Osteoblast (primary cell): ENCODE measurements at places on chromosomes 16 and 17. TPM values are rescaled to one million over a fixed set of nuclear protein-coding genes. Genes with fewer than 3 reads are reported as not detected.
A peak's percentile ranks its signal among the peaks of the same experiment; 100 is the strongest.

DNA sequence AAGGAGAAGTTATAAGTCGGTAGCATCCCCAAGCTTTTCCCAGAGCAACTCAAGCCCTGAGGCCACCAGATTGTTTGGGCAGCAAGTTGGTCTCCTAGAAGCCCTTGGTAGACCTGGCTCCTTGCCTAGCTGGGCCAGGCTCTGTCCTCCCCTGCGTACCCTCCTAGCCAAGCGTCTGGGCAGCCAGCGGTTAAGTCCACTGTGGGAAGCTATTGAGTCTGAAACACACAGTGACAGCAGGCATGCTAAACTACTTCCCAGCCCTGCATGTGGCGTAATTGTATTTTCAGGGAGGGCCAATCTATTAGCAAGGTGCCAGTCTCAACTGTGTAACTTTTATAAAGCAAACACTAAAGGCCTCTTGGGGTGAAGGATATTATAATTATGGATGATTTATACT is 419.1 kb upstream of the RBFOX1 start:
- DNase-seq: no peak

- peak; percentile 23 for DNase-seq
Measured at GRCh38 chr17:19709841-19710240, 6.5 kb downstream of the SLC47A2 start.

Gene SP6
- total RNA-seq: under 0.01 TPM in 2 replicates

DNA sequence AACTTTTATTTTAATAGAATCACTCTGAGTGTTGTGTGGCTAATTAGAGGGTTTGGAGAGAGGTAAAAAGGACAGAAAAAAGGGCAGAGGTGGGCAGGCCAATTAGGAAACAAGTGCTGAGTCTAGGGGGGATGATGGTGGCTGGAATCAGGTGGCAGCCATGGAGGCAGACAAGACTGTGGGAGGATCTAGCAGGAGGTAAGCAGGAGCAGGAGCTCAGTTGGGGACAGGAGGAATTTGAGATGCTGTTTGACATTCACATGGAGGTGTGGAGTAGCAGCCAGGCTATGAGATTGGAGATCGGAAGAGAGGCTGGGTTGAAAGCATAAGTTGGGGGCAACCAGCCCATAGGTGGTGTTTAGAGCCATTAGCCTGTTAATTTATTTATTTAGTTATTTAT is 3.7 kb upstream of the MT4 start:
- DNase-seq: no peak

Gene GCGR
- total RNA-seq: under 0.01 TPM in 1 of 2 replicates, not detected in the other

Gene C16orf86
- total RNA-seq: 6.2 and 6.9 TPM in 2 replicates

GRCh38 chr17:56867948-56868376 is 34.0 kb downstream of the DGKE start:
- DNase-seq: peak; percentile 71

Gene NPIPB6
- 0.59 and 2.9 TPM in 2 replicates for total RNA-seq

Gene CORO1A
- total RNA-seq: 0.36 and 0.59 TPM in 2 replicates

Gene MYH13
- not detected in 2 replicates for total RNA-seq
